Transverse colon (tissue), 4 donors: ENCODE measurements at places on chromosomes 11 and 22. TPM values are rescaled to one million over a fixed set of nuclear protein-coding genes. Genes with fewer than 3 reads are reported as not detected.

The FAM111B gene
- total RNA-seq = 1.7 TPM

The FXYD2 gene
- 1.1 TPM for total RNA-seq

The SYT7 gene
- 15.6 TPM for total RNA-seq

- no peak overlapping the region for H3K4me3 ChIP-seq
- peaks cover 14% of the 10 kb centered on the region for H3K4me1 ChIP-seq
- H3K36me3 ChIP-seq = no peaks in the 10 kb centered on the region
- H3K27me3 ChIP-seq = no peaks in the 10 kb centered on the region
Observed at GRCh38 chr11:129146191-129146590, 45.9 kb downstream of the ARHGAP32 start.

GRCh38 chr11:33620423-33621171 is 80.0 kb downstream of the C11orf91 start:
- H3K36me3 ChIP-seq = no peaks in the 10 kb centered on the region
- H3K4me3 ChIP-seq = no peak overlapping the region
- no peaks in the 10 kb centered on the region for H3K4me1 ChIP-seq
- no peaks in the 10 kb centered on the region for H3K27me3 ChIP-seq
- DNase-seq = no peak
- H3K27ac ChIP-seq = no peak overlapping the region

GRCh38 chr11:126466236-126467045 is 111.0 kb downstream of the ST3GAL4 start:
- H3K4me1 ChIP-seq = no peaks in the 10 kb centered on the region
- no peaks in the 10 kb centered on the region for H3K36me3 ChIP-seq
- peak overlapping the region; percentile 50 for H3K27ac ChIP-seq

DNA sequence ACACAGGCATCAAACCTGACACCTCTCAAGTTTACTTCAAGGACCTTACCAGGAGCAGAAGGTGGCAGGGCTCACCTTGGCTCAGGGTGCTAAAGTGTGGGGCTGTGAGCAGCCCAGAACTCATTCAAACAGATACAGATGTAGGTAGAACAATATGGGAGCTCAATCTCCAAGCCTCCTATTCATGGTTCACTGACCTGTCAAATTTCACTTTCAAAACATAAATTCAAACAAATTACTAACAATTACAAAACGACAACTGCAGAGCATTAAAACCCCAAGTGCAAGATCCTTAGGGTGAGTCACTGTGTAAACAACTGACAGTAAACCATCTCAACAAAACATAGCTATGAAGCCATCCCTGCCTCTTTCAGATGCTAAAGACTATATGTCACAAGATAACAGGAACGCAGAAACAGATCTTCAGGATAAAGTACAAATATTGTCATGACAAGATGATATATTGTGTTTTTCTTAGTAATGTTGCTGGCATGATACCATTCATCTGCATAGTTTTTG is 303.5 kb upstream of the ANO3 start:
- DNase-seq = no peak
- no peak overlapping the region for H3K4me3 ChIP-seq
- no peaks in the 10 kb centered on the region for H3K36me3 ChIP-seq
- no peaks in the 10 kb centered on the region for H3K27me3 ChIP-seq
- no peak overlapping the region for H3K27ac ChIP-seq

DNA sequence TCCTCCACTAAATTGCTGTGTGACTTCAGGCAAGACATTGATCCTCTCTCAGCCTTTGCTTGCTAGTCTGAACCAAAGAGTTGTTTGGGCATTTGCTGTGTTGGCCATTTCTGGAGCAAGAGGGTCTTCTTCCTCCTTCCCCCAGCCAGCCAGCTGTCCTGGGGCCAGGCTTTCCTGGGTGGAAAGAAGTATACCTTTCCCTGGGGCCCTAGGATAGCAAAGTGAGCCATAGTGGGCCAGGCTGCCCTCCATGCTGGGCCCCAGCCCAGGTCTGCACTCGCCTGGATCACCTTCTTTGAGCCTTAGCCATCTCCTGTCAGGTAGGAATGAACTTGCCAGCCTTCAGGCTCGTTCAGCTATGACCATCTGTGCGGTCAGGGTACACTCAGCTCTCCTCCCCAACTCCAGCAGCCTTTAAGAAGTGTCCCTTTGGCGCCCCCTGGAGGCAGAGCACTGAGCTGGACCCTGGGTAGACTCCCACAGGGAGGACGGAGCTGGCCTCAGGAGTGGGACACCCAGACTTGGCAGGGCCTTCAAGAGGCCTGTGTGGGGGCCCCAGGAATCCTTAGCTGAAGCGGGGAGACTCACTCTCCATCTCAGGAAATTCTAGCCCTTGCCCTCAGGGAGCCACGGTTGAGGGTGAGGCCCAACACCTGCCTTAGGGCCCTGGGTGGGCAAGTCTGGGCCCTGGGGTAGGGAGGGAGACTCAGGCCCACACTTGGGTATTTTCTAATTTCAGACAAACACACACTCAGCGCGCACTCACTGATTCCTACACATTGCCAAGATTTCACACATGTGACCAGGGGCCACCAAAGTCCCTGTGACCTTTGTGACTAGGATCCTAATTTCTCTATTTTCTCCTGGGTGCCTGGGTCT is 35.6 kb upstream of the TPBGL start:
- DNase-seq = peak; percentile 90
- no peak overlapping the region for H3K27ac ChIP-seq
- no peaks in the 10 kb centered on the region for H3K36me3 ChIP-seq
- H3K27me3 ChIP-seq = no peaks in the 10 kb centered on the region
